ENCODE measurements at places on chromosomes 7 and 10.
A peak's percentile ranks its signal among the peaks of the same experiment; 100 is the strongest.

DNA sequence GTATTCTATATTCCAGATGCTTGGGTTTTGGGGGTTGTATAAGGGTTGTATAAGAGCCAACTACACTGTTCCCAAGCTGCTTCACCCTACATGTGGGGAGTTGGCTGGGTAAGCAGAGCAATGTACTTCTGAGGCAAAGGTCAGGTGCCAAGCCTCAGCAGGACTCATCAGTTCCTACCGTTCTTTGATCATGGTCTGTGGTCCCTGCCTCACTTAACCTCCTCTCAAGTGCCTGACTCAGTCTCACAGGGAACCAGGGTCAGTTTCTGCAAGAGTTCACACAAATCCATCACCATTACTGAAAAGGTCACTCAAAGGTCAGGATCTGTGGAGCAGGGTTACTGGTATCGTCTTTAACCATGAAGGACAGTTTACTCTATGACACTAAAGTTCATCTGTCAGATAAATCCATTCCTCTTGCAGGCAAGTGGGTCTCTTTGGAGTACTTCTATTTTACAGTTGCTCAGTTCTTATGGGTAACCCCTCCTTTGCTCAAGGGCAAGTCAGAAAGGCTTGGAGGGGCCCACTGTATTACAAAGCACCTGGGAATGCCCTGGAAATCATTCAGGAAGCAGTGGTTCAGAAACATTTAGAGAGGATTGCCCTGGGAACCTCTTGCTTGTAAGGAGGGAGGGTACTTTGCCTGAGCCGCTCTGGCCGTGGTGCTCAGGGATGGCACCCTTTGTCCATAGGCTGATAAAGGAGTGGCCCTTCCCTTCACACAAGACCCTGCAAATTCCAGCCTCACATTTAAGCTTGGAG is 184.3 kb upstream of the CDCA7L start:
- DNase-seq = no peak

DNA sequence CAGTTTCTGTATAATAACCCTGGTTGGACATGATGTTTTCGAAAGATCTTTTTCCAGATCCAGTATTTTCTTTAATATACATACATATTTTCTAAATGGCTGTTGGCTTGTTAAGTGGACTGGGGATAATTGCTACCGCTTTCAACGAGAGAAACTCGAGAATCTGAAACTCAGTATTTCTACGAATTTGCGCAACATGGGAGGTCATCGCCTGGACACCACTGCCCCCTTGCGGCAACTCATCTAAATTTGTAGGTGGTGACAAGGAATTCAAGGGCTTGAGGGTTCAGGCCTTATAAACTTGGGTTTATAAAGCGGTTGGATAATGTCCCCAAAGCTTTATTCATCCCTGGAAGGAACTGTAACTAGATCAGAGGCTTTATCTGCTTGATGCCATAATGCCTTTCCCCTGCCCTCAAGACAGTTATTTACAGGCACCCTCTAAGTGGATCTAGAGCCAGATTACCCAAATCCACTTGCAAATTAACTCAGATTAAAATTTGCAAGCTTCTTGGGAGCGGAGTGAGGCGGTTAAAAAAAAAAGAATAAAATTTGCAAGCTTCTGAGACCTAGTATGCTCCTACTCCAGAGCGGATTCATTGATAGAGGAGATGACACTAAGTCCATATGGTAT is 21.3 kb upstream of the KCNK18 start:
- DNase-seq = no peak

DNA sequence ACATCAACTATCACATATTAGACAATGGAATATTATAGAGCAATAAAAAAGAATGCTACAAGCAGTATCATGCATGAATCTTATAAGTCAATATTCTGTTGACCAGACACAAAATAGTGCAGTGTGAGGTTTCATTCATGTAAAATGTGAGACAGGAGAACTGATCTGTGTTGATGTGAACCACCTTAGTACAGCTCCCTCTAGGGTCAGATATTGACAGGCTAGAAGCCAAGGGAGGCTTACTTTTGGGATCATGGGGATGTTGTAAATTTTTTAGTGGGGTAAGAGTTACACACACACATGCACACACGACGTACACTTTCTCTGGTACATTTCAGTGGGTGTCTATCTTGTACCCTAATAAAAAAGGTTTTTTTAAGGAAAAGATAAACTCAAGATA is 231.6 kb upstream of the FOXK1 start:
- no peak for DNase-seq

- DNase-seq = no peak
These were observed 71.9 kb downstream of the SGMS1 start for GRCh38 chr10:50551894-50552293.

DNA sequence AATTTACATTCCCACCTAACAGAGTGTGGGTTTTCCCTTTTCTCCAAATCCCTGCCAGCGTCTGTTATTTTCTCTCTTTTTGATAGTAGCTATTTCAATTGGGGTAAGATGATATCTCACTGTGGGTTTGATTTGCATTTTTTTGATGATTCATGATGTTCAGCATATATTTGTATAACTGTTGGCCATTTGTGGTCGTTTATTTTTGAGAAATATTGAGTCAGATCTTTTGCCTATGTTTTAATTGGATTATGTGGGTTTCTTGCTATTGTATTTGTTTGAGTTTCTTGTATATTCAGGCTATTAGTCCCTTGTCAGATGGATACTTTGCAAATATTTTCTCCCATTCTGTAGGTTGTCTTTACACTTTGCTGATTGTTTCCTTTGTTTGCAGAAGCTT is 193.8 kb downstream of the ABCA13 start:
- no peak for DNase-seq

DNA sequence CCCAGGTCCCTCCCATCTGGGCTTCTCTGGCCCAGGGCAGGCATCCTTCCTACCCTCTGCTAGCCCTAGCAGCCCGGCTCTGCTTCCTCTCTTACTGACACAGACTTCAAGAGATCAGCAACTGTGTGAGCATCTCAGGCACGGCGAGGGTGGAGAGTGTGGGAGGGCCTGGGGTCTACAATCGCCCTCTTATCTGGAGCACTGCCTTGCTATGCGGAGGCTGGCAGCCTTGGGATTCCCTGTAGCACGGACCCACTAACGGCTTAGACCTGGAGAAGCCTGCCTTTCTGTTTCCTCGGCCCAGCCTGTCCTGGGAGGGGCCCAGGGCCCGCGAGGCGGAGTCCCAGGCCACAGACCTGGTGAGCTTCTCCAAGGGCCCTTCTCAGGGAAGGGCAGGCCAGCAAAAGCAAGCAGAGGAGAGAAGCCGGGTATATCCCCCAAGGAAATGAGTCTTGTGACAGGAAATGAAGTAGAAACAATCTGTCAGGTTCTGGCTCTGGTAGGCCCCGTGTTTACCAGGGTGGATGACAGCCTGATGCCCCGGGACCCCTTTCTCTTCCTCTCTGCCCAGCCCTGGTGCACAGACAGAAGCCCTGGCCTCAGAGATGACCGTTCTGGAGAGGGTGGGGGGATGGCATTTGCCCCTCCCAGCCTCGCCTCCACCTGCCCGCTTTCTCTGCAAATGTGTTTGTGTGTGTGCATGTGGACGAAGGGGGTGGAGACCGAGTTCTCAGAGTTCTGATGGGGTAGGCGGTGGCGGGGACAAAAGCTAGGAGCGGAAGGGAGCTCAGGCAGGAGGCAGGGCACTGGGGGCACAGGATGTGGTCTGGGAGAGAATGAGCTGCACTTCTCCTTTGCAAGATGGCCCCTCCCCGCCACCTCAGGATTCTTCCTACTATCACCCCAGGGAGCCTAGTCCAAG is 2.5 kb downstream of the LRCH4 start:
- DNase-seq = peak; percentile 65

DNA sequence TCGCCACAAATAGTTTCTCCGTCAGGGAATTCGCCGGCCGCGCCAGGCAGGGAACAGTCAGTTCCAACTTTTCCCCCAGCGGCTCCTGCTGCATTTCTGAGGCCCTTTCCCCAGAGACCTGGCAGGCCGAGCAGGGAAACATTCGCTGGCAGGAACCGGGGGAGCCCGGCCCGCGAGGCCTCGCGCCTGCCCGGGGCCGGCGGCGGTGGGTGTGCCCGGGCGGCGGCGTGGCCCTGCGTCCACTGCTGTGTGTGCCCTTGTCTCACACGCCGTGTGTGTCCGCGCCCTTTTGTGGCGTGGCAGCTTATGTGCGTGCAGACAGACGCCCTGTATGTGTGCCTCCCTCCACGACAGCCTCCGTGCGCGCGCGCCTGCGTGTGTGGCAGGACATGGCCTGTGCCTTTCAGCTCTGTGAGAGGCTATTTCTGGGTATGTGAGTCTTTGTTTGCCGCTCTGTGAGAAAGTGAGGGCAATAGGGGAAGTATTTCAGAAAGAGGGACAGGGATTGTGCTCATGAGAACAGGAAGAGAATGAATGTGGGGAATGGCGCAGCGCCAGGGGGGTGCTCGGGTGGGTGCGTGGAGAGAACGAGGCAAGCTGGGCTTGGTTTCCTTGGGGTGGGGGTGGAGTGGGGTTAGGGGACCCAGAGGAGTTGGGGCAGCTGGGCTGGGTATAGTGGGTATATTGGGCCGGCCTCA is 689 bp upstream of the SMARCD3 start:
- no peak for DNase-seq

DNA sequence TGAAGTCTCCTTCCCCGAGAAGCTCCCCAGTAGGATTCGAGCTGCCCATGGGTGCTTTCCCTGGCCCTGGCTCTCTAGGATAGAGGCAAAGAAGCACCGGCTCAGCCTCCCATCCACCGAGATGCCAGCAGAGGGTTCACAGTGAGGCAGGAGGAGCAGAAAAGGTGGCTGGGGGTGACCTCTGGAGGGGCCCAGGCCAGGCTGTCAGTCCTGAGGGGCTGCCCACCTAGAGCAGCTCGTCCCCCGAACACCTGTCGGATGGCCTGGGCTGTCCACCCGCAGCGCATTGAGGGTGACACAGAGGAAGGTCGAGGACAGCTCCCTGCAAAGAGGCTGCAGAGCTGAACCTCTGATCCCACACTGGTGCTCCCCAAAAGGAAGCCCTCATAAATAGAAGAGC is 167.2 kb upstream of the PPP2R2D start:
- DNase-seq = no peak

DNA sequence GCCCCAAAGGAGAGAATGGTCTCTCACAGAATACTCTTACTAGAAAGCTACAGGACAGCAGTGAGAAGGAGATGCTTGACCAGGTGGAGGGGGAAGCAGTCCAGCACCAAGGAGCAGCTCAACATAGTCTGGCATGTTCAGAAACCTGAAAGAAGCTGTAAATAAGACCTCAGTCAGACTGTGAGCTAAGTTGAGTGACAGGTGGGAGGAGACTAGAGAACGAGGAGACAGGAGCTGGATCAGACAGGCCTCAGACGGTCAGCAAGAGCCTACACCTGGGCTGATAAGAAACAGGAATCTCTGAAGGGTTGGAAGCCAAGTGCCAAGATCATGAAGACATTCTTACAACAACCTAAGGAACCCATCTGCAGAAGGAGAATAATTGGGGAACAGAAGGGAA is 54.5 kb downstream of the ELMO1 start:
- no peak for DNase-seq

- DNase-seq = no peak
These were observed 15.7 kb upstream of the FLNC start for GRCh38 chr7:128814499-128814898.

DNA sequence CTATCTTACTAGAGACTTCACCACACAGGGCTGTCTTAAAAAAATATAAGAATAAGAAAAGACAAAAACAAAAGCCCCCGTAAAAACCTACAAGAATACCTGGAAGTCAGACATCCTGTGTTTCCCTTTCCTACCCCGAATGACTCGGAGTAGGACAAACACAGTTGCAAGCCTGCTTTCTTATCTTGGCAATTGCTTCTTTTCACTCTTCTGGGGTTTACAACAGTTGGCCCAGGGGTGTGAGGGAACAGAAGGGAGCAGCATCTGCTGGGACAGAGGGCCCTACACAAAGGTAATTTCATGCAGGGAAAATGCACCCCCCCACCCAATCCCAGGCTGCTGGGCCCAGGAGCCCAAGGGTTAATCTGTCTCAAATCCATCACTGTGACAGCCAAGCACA is 220.6 kb downstream of the ARHGAP12 start:
- no peak for DNase-seq

DNA sequence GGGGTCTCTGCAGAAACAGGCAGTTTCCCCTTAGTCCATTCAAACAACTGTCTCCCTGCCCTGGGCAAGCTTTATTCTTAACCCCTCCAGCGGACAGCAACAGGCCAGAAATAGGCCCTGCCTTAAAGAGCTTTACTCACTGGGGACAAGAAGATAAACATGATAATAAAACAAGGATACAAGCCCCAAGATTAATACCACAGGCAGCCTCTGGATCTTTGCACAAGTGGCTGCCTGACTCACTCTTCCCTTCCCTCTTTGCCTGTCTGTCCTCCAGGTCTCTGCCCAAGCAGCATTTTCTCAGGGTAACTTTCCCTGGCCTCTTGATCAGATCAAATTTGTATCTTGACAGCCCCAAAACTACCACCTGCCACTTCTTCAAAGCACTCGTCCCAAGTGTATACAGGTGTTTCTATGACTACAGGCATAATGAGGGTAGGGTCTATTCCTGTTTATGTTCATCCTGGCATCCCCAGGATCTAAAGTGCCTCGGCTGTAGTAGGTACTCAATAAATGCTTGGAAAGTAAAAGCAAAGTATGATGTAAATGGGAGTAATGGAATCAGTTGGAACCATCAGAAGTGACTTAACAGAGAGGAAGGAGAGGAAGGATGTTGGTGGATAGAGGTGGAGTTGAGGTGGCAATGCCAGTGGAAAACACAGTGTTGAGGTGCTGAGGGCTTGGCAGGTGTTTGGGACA is 7.0 kb upstream of the CAMK2G start:
- DNase-seq = no peak

DNA sequence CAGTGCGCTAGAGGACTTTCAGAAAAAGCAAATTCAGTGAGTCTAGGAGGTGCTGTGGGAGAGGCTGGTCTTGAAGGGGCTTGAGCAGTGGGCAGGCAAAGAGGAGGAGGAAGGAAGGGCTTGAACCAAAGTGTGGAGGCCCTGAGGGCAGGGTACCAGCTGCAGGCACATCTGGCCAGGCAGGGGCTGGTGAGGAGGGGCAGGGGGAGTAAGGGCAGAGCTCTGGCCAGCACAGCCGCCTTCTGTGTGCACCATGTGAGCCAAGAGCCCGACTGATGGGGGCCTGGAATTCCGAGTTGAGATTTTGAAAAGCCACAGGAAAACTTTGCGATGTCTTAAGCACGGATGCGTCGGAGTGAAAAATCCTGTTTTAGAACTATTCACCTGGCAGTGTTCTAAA is 74.5 kb downstream of the PRPF18 start:
- DNase-seq = no peak

DNA sequence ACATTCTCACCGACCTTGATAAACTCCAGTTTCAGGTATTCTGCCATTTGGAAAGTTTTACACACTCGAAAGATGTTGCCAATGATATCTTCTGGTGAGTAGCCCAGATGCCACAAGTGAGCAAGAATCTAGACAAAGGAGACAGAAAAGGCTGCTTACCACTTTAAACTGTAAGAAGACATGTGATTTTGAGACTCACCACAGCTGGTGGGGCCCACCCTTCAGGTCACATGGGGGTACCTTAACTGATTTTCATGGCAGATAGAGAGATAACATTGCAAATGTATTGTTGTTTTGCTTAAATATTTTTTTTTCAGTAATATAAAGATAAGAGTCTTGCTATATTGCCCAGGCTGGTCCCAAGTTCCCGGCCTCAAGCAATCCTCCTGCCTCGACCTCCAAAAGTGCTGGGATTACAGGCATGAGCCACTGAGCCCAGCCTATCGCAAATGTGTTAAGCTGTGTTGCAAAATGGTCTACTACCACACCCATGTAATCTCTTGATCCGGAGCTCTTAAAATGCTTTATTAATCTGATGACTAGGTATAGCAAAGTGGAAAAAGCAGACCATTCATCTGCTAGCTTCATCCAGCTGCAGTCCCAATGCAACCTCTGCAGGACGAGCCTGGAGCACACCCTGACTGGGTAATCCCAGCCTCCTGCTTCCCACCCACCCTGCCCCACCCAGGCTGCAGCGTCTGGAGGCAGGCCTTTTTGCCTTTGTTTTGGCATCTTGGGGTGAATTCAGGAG is 18.5 kb downstream of the RFC2 start:
- DNase-seq = no peak
